ENCODE measurements at places on chromosomes 7 and 10.
A peak's percentile ranks its signal among the peaks of the same experiment; 100 is the strongest.

GRCh38 chr7:84042110-84042539 lies 152.5 kb downstream of the SEMA3A start:
- DNase-seq = peak; percentile 85

DNA sequence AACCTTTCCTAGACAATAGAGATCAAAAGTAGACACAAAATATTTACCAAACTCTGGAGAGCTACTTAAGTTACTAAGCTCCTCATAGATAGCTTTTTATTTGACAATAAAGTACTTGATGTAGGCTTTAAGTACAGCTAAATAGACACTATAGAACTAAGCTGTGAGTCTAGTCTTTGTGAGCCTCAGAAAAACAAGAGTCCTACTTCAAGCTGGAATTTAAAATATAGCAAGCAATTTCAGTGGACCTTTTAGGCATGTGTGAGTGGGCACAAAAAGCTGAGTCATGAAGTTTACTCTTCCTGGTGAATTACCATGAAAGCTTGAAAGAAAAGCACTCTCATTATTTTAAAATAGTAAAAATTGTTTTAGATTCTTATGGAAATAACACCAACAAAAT lies 76.1 kb downstream of the ADD3 start:
- DNase-seq = peak; percentile 46

DNA sequence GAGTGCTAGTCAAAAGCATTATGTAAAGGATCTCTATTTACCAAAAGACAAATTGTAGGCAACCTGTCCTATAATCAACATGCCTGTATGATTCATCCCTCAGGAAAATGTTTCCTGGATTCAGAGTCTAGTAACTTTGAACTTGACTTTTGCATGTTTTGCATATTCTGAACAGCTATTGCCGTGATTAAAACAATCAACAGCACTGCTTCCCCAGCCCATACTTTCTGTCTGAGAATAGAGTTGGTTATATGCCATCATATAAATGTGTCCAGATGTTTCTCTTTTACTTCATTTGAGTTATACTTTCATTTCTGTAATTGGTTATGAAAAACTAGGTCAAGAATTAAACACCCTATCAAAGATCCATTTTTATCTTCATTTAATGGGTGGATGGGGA lies 83.5 kb downstream of the ZMYND11 start:
- DNase-seq = no peak

- DNase-seq = no peak
Observed at GRCh38 chr7:155285833-155286232, 11.8 kb upstream of the INSIG1 start.

DNA sequence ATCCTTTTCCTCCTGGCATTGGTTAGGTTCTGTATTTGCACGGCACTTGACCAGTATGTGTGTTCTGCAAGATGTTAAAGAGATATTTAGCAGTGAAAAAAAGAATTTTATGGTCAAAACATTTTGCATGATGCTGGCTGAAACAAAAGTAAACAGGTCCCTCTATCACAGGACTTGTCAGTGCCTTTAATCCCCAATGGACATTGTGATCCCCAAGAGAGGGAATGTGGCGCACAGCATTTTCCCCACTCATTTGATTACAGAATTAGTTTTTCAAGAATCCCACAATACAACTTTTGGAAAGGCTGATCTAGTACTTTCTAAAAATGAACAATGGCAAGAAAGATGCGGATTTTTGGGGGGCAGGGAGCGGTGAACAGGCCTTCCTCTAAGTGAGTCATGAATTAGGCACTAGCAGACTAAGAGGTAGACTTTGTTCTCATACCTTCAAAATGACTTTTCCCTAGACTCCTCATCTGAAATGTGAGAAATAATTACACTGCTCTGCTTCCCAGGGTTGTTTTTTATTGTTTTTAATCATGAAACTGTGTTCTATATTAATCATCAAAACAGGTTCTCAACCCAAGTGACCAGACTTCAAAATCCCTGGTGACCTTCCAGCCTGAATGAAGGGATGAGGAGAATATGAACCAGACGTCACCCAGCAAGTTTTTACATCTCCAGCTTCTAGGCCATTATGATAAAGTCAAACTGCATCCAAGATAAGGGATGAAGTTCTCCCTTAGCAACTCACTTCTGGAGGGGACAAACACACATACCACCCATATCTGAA lies 8.6 kb downstream of the FBXW4 start:
- peak; percentile 77 for DNase-seq

DNA sequence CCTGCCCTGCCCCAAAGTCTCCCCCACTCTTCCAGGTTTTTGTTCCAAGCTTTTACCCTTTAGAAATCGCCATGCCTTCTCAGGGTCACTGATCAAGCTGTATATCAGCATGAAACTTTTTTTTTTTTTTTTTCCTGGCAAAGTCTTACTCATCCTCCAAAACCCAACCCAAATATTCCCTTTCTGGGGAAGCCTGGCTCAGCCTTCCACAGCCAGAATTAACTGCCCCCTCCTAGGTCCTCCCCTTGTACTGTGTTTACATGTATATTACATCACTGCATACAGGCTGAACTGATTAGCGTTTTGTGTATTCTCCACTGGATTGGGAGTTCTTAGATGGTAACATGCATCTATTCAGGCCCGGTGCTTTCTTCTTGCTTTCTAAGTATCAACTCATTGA lies 4.6 kb upstream of the NOBOX start:
- no peak for DNase-seq

DNA sequence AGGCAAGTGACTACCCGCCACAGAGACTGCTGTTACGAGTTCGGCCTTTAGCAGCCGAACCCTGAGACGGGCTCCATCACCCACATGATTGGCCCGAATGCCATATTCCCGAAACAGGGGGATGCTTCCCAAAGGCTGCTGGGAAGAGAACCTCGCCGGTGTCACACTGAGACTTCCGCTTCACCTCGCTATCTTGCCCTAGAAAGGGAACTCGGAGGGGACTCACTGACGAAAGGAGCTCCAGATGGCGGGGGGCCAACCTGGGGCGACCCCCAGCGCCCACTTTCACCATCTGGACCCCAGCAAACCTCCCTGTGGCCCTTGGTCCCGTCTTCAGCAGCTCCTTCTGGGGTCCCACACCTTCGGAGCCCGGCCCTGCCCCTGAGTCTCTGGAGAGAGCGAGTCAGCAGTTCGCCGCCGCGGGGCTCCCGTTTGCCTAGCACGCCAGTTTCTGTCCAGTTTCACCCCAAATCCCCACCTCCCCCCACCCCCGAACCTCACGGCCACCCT lies 529 bp downstream of the HPS1 start:
- DNase-seq = peak; percentile 46

DNA sequence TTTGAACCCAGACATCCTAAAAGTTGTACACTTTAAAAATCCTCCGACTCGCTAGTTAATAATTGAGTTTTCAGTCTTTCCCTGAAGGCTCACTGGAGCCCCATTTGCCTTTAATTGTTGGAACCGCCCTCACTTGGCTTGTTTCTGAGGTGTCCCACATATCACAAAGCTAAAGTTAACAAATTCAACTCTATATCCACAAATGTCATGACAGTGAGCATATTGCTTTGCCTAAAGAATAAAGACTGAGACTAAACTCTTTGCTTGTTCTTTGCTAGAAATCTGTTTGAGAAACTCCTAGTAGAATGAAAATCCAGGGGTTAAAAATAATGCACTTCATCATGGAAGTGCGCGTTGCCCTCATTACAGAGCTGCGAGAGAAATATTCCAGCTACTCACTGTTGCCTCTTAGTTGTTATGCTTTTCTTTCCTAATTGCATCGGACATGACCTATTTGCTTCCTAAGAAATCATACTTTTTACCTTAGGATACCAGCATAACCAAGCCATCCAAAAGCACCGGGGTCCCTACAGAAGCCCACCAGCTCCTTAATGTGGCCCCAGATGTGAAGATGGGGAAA lies 752 bp downstream of the THSD7A start:
- peak; percentile 4 for DNase-seq

DNA sequence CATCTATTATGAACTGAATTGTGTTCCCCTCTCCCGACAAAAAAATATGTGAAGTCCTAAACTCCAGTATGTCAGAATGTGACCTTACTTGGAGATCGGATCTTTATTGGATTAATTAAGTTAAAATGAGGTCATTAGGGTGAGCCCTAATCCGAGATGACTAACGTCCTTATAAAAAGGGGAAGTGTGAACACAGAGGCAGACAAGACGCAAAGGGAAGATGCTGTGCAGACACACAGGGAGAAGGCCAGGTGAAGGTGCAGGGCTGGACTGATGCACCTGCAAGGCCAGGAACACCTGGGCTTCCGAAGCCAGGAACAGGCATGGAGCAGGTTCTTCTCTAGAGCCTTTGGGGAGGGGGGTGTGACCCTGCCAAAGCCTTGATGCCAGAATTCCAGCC lies 187.8 kb downstream of the PARD3 start:
- no peak for DNase-seq

Measured in LHCN-M2 (cell line).